ENCODE measurements at places on chromosomes 5 and 9.

DNA sequence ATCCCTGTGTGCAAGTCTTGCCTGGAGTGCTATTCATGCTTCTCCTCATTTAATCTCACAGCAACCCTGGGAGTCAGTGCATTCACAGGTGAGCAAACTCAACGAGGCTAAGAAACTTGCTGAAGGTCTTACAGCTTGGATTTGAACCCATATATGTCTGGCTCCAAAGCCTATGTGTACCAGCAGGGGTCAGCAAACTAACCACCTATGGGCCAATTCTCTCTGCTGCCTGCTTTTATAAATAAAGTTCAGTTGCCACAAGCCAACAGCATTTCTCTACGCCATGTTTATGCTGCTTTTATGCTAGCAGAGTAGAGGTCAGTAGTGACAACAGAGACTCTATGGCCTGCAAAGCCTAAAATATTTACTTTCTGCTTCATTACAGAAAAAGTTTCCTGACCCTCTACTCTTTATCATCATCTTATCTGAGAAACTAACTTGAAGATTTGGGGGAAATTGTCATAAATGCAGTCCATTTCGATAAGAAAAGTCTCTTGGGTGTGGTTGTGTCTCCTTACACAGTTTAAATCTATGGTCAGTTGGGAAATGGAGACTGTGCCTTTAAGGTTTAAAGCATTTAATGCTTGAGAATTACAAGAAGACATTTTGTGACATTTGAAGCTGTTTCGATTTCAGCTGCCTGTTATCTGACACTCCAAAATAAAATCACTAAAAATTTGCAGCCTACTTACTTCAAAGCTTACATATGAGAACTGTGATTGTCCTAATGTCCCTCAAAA lies 137.7 kb downstream of the PRELID2 start:
- DNase-seq = peak; percentile 43

- DNase-seq = no peak
Observed at GRCh38 chr9:100575765-100576386, 2.0 kb upstream of the CAVIN4 start.

DNA sequence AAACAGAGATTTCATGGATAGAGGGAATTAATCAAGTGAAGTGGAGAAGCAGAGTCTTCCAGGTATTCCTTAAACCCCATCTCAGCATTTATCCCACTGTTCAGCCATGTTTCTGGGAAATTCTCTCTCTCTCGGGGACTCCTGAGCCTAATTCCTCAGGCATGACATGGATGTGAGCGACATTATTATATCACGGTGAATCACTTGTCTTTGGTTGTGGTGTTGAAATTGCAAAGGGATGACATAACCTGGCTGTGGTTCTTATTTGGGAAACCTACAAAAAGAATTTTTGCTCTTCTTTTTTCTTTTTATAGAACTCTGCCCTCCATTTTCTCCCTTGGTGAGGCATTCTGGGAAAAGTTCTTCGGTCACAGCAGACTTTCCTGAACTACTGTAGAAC lies 457.9 kb upstream of the PTGER4 start:
- no peak for DNase-seq

- DNase-seq = no peak
Observed at GRCh38 chr5:33105521-33105941, 335.2 kb upstream of the TARS1 start.

- no peak for DNase-seq
Observed at GRCh38 chr5:23727271-23727670, 219.9 kb downstream of the PRDM9 start.

DNA sequence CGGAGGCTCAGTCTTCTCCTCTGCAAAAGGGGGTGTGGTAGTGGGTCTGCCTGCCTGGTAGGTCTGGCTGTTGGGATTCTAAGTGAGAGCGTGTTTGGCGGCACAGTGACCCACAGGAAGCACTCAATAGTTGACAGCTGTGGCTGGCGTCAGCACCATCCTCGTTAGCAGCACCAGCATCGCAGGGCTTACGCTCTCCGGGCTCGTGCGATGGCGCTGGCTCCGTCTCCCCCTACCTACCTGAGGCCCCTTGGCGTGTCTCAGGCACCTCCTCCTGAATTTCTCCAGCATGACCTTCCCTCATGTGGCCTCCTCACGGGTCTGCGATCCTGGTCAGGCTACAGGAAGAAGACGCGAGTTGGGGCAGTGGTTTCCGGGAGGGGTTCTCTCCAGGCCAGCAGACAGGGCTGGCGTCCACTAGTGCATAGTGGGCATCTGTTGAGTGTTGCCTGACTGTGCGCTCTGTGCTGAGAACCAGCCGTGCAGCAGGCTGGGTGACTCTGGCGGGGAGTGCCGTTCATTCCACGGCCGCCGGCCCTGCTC lies 66.9 kb downstream of the HMCN2 start:
- no peak for DNase-seq

DNA sequence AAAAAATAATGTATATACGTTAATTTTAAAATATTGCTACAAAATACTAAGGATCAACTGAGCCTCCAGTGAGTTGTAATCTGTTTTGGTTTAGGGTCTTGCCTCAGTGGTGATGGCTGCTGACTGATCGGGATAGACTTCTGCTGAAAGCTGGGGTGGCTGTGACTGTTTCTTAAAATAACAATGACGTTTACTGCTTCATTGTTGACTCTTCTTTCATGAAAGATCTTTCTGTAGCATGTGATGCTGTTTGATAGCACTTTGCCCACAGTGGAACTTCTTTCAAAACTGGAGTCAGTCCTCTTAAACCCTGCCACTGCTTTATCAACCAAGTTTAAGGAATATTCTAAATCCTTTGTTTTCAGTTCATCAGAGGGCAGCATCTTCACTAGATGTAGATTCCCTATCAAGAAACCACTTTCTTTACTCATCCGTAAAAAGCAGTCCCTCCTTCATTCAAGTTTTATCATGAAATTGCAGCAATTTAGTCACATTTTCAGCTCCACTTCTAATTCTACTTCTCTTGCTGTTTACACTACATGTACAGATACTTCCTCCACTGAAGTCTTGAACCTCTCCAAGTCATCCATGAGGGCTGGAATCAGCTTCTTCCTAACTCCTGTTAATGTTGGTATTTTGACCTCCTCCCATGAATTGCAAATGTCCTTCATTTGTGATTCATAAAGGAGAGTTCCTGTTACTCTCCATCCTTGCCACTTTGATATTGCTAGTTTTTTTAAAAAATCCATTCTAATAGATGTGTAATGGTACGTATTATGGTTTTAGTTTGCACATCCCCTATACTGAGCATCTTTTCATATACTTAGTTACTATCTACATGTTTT lies 41.5 kb upstream of the PTPDC1 start:
- DNase-seq = no peak

- DNase-seq = peak; percentile 43
Observed at GRCh38 chr9:84394036-84394435, 53.5 kb upstream of the SLC28A3 start.

- DNase-seq = no peak
Observed at GRCh38 chr5:74581988-74582365, 58.6 kb downstream of the ENC1 start.

DNA sequence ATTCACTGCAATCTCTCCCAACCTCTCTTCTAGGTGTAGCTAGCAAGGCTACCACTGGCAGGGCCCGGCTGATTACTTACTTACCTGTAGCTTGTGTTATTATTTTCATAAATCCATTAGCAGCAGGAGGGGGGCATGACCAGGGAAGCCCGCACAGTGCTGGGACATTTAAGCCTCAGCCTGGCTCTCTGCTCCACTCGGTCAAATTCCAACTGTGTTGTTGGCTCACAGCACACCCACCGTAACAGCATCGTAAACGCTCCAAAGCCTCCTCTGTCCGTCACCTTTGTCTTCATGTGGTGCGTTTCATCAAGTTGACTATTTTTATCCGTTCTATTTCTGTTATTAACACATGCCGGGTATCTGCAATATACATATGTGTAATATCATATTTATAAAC lies 264.7 kb downstream of the NSG2 start:
- DNase-seq = no peak

DNA sequence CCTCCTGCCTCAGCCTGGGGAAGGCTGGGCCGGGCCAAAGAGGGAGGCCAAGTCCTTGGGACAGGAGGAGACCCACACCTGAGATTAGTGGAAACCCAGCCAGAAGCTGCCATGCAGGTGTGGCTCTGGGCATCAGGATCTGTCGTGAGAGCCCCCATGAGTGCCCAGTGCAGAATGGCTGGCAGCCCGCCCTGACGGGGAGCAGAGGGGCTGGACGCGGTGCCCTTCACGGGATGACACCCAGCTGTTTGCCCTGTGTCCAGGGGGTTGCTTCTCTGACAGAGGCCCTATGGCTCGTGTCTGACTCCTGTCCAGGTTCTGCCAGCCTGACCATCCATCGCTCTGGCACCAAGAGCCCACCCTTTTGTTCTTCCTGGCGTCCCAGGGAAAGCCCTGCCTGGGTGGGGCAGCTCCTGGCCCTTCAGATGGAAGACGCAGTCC lies 8.5 kb downstream of the DIPK1B start:
- DNase-seq = no peak

DNA sequence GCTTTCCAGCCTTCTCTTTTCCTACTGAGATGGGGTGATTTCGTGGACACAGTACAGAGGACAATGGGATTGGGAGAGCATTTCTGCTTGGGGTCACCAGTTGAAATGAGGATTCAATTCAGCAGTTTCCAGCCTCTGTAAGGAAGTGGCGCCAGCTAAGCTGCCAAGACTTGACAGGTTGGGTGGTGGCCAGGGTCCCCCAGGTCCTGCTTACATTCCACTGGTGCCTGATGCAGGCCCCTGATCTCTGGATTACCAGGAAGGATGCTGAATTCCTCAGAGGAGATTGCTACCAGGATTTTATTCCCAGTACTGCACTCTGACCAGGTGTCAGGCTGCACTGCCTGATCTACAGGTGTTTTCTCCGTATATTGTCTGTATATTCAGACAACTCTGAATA lies 119.7 kb downstream of the PSD2 start:
- no peak for DNase-seq

GRCh38 chr5:141570655-141571054 lies 48.1 kb downstream of the DIAPH1 start:
- no peak for DNase-seq

GRCh38 chr5:113330533-113331208 lies 104.1 kb downstream of the TSSK1B start:
- DNase-seq = peak; percentile 26

- no peak for DNase-seq
Observed at GRCh38 chr5:161889971-161890370, 42.1 kb downstream of the GABRA1 start.

DNA sequence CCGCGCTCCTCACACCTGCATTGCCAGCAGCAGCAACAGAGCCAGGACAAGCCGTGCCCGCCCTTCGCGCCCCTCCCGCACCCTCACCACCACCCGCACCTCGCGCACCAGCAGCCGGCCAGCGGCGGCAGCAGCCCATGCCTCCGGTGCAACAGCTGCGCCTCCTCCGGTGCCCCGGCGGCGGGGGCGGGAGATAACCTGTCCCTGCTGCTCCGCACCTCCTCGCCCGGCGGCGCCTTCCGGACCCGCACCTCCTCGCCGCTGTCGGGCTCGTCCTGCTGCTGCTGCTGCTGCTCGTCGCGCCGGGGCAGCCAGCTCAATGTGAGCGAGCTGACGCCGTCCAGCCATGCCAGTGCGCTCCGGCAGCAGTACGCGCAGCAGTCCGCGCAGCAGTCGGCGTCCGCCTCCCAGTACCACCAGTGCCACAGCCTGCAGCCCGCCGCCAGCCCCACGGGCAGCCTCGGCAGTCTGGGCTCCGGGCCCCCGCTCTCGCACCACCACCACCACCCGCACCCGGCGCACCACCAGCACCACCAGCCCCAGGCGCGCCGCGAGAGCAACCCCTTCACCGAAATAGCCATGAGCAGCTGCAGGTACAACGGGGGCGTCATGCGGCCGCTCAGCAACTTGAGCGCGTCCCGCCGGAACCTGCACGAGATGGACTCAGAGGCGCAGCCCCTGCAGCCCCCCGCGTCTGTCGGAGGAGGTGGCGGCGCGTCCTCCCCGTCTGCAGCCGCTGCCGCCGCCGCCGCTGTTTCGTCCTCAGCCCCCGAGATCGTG lies 517 bp downstream of the KCNN2 start:
- DNase-seq = no peak

DNA sequence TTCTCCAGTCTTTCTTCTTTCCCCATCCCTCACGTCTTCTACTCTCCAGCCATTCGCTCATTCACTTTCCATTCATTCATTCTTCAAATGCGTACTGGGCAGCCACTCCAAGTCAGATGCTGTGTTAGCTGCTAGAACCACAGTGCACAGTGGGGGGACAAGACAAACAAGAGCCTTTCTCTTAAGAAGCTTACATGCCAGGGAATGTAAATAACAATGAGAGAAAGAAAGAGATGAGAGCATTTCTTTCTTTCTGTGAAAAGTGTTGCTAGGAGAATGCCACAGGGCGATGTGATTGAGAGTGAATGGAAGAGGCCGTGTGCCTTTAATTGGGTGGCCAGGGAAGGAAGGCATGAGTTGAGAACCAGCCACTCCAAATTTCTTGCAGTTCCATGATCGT lies 46.3 kb upstream of the SMIM23 start:
- DNase-seq = no peak

- no peak for DNase-seq
Observed at GRCh38 chr5:107778647-107779046, 107.9 kb upstream of the EFNA5 start.

GRCh38 chr9:14212077-14212476 lies 101.9 kb downstream of the NFIB start:
- DNase-seq = no peak

DNA sequence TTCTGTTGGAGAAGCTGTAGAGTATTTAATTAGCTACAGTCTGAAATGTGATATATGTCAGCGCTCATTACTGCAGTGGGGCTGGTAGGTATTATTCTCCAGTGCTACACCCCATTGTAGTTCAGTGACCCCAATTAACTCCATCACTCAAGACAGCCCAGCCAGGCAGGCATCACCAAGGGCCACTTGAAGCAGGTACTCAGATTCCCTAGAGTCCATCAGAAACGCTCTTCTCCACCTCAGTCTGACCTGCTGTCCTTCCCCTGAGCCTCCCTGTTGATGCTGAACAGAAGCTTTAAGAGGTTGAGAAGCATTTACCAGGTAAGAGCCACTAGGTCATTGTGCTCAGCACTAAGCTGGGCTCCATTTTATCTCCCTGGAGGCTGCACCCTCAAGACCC lies 71.8 kb downstream of the GALNT10 start:
- no peak for DNase-seq

- DNase-seq = peak; percentile 14
Observed at GRCh38 chr5:13478831-13479465, 465.5 kb downstream of the DNAH5 start.

DNA sequence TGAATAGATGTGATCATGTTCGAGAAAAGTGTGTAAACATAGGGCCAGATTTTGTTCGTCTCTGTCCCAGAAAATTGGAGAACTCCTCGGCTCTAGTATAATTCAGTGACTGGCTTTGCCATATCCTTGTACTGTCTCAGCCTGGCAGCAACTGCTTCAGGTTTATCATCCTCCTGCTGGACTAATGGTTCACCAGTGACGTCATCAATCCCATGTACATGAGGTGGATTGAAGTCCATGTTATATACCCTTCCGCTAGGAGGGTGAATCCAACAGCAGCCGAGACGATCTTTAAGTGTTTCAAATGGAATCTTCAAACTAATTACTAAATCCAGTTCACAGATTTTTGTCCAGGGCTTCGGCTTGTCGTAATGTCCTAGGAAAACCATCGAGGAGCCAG lies 17.1 kb upstream of the PLPP1 start:
- no peak for DNase-seq
